ENCODE measurements at places on chromosomes 7 and 10.

- no peak for DNase-seq
Observed at GRCh38 chr7:75945297-75946168, 30.6 kb downstream of the POR start.

GRCh38 chr7:151871904-151872303, 5.0 kb downstream of the PRKAG2 start:
- DNase-seq = no peak

- no peak for DNase-seq
Observed at GRCh38 chr10:130481936-130482335, 345.7 kb downstream of the GLRX3 start.

GRCh38 chr7:57651006-57651405, 201.0 kb downstream of the ZNF716 start:
- DNase-seq = no peak

DNA sequence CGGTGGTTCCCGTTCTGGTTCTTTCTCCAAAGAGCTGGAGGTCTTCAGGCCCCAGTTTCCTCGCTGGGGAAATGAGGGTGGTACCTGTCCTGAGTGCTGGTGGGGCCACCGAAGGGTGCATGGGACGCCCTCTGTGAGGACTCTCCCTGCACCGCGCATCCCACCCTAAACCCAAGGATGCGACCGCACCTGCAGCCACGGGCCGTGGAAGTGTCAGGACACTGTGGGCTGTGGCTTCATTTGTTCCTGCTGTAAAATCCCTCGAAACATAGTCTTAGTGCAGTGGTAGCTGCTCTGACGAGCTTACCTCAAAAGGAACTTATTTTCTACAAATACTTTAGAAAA, 84.1 kb downstream of the NKX6-2 start:
- DNase-seq = no peak

- DNase-seq = no peak
Observed at GRCh38 chr10:43249151-43249961, 17.5 kb downstream of the RASGEF1A start.

DNA sequence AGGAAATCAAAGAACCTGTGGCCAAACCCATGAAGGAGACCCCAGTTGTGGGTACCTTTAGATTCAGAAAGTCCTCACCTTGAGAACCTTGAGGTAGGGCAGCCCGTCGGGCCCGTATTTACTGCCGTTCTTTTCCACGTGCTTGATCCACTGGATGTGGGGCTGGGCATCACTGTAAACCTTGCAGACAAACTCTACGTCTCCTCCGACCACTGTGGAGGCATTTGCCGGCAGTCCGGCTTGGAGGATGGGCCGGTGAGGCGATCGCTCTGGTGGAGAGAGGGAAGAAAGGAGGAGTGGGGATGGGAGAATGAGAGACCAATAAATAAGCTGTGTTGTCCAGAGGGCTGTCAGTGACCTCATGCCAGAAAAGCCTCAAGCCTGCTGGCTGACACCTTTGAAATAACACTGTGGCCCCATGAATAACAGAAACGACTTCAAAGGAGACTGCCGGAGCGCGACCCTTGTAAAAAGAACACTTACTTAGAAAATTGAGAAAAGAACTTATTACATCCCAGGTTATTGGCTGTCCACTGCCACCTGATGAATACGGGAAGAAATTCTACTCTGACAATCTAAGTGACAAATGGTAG, 78.2 kb downstream of the FGFR2 start:
- no peak for DNase-seq

DNA sequence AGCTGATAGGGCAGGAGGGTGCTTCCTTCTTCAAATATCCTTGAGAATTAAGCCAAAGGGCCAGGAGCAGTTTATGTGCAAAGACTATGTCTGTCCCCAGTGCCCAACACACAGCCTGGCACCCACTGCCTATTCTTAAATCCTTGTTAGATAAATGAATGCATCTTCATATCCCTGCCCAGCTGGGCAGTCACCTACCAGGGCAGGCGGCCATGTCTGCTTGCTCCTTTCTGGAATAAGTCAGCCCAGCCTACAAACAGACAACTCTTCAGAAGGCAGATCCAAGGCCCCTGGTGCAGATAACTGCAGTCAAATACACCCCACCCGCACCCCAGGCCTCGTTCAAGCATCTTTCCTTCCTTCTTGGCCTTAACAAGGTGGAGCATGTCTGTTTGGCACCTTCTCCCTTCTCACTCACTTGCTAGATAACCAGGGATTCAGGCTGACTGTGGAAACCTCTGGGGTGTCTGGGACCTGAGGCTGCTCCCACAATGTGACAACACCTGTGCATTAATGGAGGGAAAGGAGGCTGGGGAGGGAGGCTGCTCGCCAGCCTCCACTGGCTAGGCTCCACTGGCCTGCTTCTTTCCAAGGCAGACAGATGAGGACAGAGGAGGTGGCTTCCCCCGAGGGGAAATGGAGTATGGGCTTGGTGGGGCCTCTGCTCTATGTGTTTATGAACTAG, 59.9 kb upstream of the COL13A1 start:
- no peak for DNase-seq

DNA sequence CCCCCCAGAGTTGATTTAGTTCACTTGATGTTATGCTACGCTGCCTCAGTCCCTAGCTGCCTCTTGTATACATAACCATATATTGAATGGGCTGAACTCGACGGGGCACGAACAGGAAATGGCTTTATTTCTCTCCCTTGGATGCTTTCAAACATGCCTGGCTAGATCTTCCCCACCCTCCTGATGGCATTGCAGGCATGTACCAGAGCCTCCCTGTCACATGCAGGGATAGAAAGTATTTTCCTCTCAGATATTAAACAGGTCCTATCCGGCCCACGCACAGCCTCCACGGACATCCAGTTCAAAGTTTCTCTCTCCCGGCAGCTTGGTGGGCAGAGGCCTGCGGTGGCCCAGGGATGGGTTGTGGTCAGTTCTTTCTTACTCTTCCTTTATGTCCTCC, 422.1 kb downstream of the RPS24 start:
- DNase-seq = no peak

- DNase-seq = peak; percentile 95
Observed at GRCh38 chr7:100867040-100867775, at the start of gene TRIP6. Gene TRIP6 (plus strand): TSS chr7:100867387. CDS start chr7:100867498, 111 bp downstream.

DNA sequence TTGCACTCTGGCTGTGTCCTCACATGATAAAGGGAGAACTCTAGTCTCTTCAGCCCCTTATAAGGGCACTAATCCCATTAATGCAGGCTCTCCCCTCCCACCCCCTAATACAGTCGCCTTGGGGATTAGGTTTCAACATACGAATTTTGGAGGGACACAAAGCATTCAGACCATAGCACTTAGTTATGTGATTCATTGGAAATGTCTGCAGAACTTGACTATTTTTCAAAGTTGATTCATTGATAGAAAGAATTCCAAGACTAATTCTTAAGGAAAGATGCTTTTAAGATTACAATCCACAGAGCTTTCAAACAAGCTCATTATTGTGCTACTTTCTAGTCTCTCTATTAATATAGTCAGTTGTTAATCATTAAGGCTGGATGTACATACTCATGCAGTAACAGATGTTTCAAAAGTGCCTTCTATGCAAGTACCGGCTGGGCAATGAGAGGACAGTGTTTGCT, 85.3 kb upstream of the RPA3 start:
- peak; percentile 5 for DNase-seq

DNA sequence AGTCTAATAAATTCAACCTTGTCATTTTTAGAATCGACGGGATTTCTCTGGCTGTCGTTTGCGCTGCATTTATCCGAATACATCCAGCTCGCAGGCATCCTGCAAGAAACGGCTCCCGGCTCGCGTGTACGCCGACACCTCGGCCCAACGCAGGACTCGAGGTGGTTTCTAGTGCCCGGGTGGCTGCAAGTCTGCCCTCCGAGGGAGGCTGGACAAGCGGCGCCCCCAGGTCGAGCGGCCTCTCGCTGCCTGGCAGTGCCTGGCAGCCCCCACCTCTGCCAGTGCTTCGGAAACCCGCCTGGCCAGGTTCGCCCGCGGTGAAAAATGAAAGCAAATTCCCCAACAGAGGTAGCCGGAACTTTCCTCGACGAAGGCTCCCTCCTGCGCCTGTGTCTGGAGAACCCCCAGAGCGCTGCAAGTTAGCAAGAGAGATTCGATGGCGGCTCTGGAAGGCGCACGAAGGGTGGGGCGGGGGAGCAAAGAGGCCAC, 5.7 kb upstream of the ZNF503 start:
- DNase-seq = no peak

- no peak for DNase-seq
Observed at GRCh38 chr7:118642396-118642795, 417.9 kb downstream of the ANKRD7 start.

- DNase-seq = no peak
Observed at GRCh38 chr10:112700215-112700671, 249.8 kb upstream of the TCF7L2 start.

- no peak for DNase-seq
Observed at GRCh38 chr7:44976746-44977196, 2.0 kb downstream of the MYO1G start.

DNA sequence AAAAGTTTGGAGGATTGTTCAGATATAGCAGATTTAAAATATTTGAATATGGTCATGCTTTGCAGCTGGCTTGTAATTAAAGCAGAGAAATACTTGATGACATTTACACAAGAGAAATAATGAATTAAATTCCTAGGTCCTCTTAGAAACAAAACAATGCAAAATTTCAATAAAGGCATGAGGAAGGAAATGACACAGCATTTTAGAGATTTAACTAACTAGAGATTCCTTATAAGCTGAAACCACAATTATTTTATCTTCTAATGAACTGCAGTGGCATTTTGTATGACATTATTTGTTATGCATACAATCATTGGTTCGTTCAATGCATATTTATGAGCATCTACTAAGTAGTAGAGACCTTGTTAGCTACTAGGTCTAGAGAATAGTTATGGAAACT, 490.9 kb downstream of the ZWINT start:
- no peak for DNase-seq

DNA sequence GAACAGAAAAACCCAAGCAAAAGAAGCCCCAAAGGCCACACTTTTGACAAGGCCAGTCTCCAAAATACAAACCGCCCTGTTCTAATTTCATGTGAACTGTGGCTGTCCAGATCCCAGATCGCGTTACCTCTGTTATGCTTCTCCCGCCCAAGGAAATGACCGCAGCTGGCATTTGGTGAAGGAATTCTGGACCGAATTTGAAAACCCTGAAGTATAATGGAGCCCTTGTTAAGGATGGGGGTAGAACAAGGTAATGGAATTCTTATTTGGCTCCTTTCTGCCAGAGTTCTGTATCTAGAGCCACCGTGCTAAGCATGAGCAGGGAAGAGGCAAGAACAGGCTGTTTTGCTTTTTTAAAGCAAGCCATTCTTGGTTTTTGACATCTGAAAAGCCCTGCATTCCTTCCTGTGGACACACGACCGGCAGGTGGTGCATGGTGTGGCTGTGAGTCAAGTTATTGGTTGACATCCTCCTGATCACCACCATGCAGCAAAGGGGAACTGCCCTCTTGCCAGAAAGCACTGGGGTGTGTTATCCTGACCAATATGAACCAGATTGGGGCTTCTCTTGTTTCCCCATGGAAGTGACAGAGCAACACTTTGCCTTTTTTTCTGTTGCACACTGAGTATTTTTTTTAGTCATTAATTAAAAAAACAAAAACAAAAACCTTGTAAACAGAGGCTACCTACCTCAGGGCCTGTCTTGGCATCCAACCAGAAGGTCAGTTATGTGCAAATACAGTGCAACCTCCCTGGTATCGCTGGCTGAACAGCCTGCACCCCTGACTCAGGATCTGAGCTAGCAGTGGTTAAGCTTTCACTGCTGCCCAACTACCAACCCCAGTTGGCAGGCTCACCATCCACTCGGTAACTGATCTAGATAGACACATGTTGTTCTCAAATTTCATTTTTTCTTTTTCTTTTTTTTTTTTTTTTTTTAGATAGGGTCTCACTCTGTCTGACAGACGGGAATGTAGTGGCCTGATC, 14.2 kb downstream of the UCMA start:
- DNase-seq = no peak
